Stimulated activated CD4-positive, alpha-beta T cell treated with anti-CD3 and anti-CD28 coated beads, Interleukin-1b, Interleukin-23, amount 100 ng/mL, for 48 hours (primary cell): ENCODE measurements at places on chromosomes 6 and 20.

GRCh38 chr20:39660226-39660625 is 698.1 kb downstream of the DHX35 start:
- DNase-seq: no peak

DNA sequence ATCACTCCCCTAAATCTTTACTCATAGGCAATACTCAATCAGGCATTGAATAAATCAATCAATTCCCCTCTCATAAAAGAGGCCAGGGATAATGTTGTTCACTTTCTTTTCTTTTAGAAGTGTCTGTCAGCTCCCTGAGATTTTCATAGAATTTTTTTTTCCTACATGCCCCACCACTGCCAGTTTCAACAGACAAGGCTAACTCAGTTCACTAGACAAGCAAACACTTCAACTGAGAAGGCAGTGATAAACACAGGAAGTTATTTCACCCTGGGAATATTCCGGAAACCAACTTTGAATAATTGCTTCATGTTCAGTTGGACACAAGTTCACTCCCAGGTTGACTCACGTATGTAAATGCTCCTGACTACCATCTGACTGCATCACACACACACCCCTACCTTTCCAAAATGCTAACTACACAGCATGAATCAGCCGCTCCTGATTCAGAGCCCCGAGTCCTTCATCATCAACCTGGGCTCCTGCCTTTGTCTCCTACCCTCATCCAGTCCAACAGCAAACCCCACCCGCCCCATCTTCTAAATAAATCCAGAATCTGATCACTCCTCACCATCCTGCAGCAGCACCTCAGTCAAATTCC is 143.9 kb downstream of the BCAS1 start:
- peak; percentile 59 for DNase-seq

DNA sequence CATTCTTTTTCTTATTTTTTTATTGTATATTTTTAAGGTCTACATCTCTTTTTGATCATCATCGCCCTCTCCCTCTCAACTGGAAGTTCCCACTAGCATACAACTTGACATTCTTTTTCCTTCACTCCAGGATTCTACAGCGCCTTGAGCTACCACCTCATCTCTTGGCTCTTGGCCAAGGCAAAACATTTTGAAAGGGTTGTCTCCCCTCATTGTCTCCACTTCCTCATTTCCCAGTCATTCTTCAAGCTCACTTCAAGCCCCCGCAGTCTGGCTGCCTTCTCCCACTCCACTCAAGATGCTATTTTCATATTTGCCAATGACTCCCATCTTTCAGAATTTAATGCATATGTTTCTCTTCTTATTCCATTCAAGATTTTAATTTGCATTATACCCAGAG is 63.0 kb downstream of the OPN5 start:
- no peak for DNase-seq

DNA sequence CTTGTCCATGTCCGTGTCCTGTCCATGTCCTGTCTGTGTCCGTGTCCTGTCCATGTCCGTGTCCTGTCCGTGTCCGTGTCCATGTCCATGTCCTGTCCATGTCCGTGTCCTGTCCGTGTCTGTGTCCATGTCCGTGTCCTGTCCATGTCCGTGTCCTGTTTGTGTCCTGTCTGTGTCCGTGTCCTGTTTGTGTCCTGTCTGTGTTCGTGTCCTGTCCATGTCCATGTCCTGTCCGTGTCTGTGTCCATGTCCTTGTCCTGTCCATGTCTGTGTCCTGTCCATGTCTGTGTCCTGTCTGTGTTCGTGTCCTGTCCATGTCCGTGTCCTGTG is 55.0 kb upstream of the BHLHE23 start:
- no peak for DNase-seq

DNA sequence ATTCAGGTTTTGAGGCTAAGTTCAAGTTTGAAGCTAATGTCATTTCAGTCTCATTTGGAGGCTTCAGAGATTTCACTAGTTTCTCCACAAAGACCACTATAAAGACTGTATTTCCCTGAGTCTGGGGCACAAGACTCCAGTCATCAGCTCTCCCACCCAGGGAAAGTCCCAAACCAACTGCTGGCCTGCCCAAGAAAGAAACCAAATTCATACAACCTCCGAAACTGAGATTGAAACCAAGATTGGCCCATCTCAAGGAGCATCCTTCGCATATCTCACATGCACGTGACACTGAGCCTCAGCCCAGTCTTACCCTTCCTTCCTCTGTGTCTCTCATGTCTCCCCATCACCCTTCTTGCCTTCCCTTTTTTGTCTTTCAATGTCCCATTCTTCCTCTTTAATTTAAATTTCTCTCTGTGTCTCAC is 3.5 kb upstream of the LTA start:
- peak; percentile 82 for DNase-seq

GRCh38 chr6:65799389-65799788 is 92.4 kb upstream of the EYS start:
- no peak for DNase-seq
